ENCODE measurements at places on chromosomes 16 and 17. TPM values are rescaled to one million over a fixed set of nuclear protein-coding genes. Genes with fewer than 3 reads are reported as not detected.
A peak's percentile ranks its signal among the peaks of the same experiment; 100 is the strongest.

- H3K27ac ChIP-seq = peak overlapping the region; percentile 9
- no peak overlapping the region for H3K4me3 ChIP-seq
- peaks cover 13% of the 10 kb centered on the region for H3K4me1 ChIP-seq
- no peak for DNase-seq
- peaks cover 3% of the 10 kb centered on the region for H3K36me3 ChIP-seq
Observed at GRCh38 chr17:82429824-82430223, 11.4 kb upstream of the OGFOD3 start.

Gene EME1
- total RNA-seq = 40.8 TPM

GRCh38 chr17:33986088-33986487 is 269.0 kb upstream of the CCL2 start:
- DNase-seq = no peak
- H3K27me3 ChIP-seq = peaks cover 6% of the 10 kb centered on the region
- no peaks in the 10 kb centered on the region for H3K4me1 ChIP-seq
- no peaks in the 10 kb centered on the region for H3K36me3 ChIP-seq

Gene TMEM95
- total RNA-seq = 0.16 TPM

DNA sequence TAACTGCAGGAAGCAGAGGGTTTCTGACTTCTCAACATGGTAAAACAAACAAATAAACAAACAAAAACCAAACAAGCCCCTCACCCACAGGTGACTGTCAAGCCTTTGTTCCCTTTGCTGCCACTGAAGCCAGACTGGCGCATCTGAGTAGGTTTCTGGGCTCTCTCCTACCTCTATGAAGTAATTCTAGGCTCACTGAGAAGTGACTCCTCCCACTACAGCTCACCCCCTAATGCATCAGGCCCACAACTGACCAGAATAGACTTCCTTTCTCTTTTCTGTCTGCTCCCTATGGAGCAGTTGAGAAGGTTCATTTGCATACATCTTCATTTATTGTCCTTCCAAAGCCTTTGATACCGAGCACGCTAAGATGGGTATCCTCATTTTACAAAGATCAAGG is 77.0 kb upstream of the CCL2 start:
- H3K4me3 ChIP-seq = no peak overlapping the region
- H3K4me1 ChIP-seq = no peaks in the 10 kb centered on the region
- no peak for DNase-seq
- H3K27me3 ChIP-seq = peaks cover 15% of the 10 kb centered on the region
- no peak overlapping the region for H3K27ac ChIP-seq

GRCh38 chr17:64056269-64057005 is 36.0 kb upstream of the ICAM2 start:
- H3K27me3 ChIP-seq = no peaks in the 10 kb centered on the region
- H3K4me3 ChIP-seq = no peak overlapping the region
- H3K27ac ChIP-seq = peak overlapping the region; percentile 64

DNA sequence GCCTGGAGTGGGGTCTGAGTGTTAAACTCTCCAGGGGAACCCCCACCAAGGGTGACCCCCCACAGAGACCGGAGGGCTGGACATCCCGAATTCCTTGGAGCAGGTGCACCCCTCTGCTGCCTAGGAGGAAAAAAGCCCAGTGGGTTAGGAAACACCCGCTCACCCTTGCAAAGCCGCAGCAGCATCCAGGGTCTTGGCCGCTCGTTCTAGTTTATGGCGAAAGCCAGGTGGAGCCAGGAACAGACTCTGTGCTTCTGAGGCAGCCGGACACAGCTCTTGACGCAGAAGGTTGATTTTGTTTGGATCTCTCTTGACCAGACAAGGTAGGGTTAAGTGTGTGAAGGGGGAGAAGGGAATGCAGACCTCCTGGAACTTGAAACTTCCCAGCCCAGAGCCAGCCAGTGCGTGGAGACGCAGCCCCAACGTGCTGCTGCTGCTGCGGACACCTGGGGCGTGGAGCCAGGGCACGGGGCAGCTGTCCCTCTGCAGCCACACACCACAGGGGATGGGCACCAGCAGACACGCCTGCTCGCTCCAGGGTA is 154.5 kb downstream of the LAT start:
- H3K36me3 ChIP-seq = peaks cover 12% of the 10 kb centered on the region
- peaks cover 6% of the 10 kb centered on the region for H3K4me1 ChIP-seq
- no peak overlapping the region for H3K4me3 ChIP-seq
- no peaks in the 10 kb centered on the region for H3K27me3 ChIP-seq
- no peak for DNase-seq

Gene CMIP
- total RNA-seq = 39.1 TPM

- H3K4me3 ChIP-seq = peak overlapping the region; percentile 95
- H3K27me3 ChIP-seq = no peaks in the 10 kb centered on the region
Observed at GRCh38 chr16:30651124-30652004, 604 bp downstream of the PRR14 start.

GRCh38 chr17:2723997-2724783 is 12.6 kb upstream of the CLUH start:
- peaks cover 10% of the 10 kb centered on the region for H3K27me3 ChIP-seq
- H3K27ac ChIP-seq = no peak overlapping the region
- peaks cover 16% of the 10 kb centered on the region for H3K4me1 ChIP-seq
- H3K36me3 ChIP-seq = no peaks in the 10 kb centered on the region
- no peak overlapping the region for H3K4me3 ChIP-seq
- peak; percentile 24 for DNase-seq

DNA sequence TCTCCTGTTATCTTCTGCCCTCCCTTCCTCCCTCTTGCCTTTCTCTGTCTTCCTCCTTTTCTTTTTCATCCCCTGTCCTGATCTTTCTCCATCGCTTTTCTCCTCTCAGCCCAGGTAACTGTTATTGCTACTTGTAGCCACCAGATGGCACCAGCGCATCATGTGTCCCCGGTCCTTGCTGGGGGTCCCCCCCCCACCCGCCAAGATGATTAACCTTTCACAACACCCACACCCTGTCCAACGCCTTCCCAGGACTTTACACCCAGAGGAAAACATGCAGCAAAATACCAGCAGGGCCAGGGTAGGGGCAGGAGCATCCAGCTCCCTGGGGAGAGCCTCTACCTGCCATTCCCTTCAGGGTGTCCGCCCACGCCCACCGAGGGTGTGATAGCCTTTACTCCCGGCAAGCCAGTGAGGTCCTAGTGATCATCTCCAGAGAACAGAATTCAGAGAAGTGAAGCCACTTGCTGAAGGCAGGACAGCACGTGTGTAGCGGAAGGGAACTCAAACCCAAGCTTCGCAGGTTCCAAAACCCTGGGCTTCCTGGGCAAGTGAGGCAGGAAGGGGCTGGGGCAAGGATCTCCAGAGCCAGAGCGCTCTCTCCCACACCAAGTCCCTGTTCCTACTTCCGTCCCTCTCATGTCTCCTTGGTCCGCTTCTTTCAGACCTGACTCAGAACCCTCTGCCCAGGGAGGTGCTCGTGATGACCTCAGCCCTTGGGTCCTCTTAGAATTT is 13.4 kb upstream of the TAC4 start:
- H3K27ac ChIP-seq = no peak overlapping the region
- DNase-seq = peak; percentile 73
- no peak overlapping the region for H3K4me3 ChIP-seq
- H3K27me3 ChIP-seq = peaks cover 7% of the 10 kb centered on the region
- no peaks in the 10 kb centered on the region for H3K36me3 ChIP-seq

DNA sequence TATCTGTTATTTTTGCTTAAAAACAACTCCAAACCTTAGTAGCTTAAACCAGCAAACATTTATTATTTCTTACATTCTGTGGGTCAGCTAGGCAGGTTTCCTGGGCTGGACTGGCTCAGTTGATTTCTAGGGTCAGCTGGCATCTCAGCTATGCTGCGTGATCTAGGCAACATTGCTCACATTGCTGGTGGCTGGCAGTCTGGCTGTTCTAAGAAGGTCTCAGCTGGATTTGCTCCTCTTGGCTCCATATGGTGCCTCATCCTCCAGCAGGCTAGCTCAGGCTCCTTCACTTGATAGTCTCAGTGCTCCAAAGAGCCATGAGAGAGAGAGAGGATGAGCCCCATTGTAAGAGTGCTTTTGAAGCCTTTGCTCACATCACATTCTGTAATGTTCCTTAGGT is 470.6 kb upstream of the CDH5 start:
- no peak overlapping the region for H3K4me3 ChIP-seq
- no peaks in the 10 kb centered on the region for H3K27me3 ChIP-seq
- no peaks in the 10 kb centered on the region for H3K4me1 ChIP-seq
- H3K27ac ChIP-seq = no peak overlapping the region

DNA sequence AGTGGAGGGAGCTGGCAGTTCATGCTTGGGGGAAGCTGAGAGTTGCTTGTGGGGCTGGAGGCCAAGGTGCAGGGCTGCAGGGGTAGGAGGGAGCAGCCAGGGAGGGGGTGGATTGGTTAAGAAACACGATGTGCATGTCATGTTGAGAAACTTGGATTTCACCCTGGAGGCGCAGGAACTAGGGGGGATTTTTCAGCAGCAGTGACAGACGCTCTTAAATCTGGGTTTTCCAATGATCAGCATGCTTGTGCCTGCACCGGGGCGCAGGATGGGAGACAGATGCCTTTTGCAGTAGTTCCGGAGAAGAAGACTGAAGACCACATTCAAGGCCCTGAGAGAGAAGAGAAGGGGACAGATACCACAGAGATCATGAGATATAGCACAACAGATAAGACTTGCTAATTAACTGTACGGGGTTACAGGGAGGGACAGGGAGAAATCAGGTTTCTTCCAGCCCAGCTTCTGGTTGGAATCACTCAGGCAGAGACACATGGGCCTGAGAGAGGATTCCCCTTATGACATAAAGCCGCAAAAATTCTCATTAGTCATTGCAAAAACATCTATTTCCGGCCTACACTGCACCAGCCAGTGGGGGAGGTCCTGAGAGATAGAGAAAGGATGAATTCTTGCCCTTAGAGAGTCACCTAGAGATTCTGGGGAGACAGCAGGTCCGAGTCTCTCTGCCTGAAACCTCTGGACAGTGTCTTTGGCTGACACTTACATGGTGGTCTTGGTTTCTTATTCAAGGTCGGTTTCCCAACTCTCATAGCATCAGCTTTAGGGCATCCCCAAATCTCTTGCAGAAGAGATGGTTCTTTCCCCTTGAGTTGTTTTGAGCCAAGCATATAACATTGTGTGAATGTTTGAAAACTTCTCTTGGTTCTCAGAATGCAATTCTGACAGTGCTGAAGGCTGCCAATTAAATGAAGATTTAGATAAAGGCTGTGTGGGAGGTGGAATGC is 27.1 kb downstream of the CDH13 start:
- H3K4me3 ChIP-seq = peak overlapping the region; percentile 37
- peaks cover 88% of the 10 kb centered on the region for H3K4me1 ChIP-seq
- DNase-seq = peak; percentile 72

- DNase-seq = no peak
- peak overlapping the region; percentile 84 for H3K27ac ChIP-seq
- peak overlapping the region; percentile 75 for H3K4me3 ChIP-seq
- H3K27me3 ChIP-seq = peaks cover 13% of the 10 kb centered on the region
- H3K36me3 ChIP-seq = peaks cover 12% of the 10 kb centered on the region
Observed at GRCh38 chr17:67993998-67994361, 2.3 kb downstream of the C17orf58 start.

GRCh38 chr17:42268236-42268635 is 8.0 kb downstream of the STAT5B start:
- H3K27me3 ChIP-seq = no peaks in the 10 kb centered on the region
- H3K4me3 ChIP-seq = peak overlapping the region; percentile 16
- DNase-seq = no peak
- peaks cover 69% of the 10 kb centered on the region for H3K4me1 ChIP-seq
